ENCODE measurements at places on chromosomes 6 and 20.

DNA sequence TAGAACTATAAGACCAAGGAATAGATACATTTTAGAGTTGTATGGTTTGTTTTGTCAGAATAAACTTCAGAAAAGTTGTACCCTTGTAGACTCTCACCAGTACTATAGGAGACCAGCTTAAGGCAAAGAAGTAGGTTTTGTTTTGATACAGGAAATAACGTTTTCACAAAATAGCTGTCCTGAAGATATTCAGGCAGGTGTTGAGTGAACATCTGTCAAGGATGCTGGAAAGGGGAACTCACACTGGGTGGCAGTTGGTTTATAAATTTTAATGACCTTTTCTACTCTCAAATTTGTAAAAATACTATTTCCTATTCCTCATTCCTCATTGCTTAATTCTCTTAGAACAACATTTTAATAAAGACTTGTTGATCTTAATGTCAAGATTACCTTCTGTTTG, 174.0 kb upstream of the MAN1A1 start:
- no peak for DNase-seq

- no peak for DNase-seq
These were observed 732 bp downstream of the CYP24A1 start for GRCh38 chr20:54172856-54173652.

DNA sequence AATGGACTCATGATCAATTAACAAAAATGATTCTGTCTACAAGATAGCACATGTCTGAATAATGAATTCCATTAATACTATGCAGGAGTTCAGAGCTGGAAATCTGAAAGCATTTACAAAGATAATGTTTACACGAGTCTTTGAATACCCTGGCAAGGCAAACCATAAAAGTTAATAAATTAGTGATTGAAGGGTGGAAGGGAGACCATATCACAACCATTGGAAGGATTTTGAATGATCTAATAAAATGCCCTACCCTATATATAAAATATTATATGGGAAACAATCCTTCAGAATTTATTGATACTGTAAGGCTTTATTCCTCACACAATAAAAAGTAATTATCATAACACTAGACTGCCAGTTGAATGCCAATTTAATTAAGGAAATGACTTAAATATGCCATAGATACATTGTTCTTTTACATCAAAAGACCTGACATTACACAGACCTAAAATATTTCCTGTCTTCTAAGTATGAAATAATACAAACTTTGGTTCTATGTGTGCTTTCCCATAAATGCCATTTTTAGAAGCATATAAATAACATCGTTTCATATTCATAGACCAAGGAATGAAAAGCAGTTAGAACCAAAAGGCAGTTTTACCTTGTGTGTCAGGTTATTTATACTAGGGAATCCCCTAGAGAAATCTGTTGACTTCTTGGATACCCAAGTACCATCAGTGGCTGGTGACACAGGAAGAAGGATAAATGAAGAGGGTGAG, 249.2 kb upstream of the MARCKS start:
- no peak for DNase-seq

- DNase-seq = peak; percentile 85
These were observed at the start of gene GRIK2 for GRCh38 chr6:101393251-101393828. Gene GRIK2 (plus strand): TSS chr6:101393708.

GRCh38 chr6:124297507-124297906, 493.8 kb downstream of the NKAIN2 start:
- DNase-seq = no peak
